ENCODE measurements at places on chromosomes 11 and 22. TPM values are rescaled to one million over a fixed set of nuclear protein-coding genes. Genes with fewer than 3 reads are reported as not detected.

- H3K4me1 ChIP-seq, result peaks cover 40% of the 10 kb centered on the region
- no peak overlapping the region for H3K4me3 ChIP-seq
- H3K27me3 ChIP-seq, result no peaks in the 10 kb centered on the region
- no peak overlapping the region for H3K27ac ChIP-seq
Measured at GRCh38 chr22:37498289-37498909, 12.2 kb upstream of the MFNG start.

The DEPDC7 gene
- total RNA-seq, result 14.8 TPM

The OR5L1 gene
- total RNA-seq, result not detected

DNA sequence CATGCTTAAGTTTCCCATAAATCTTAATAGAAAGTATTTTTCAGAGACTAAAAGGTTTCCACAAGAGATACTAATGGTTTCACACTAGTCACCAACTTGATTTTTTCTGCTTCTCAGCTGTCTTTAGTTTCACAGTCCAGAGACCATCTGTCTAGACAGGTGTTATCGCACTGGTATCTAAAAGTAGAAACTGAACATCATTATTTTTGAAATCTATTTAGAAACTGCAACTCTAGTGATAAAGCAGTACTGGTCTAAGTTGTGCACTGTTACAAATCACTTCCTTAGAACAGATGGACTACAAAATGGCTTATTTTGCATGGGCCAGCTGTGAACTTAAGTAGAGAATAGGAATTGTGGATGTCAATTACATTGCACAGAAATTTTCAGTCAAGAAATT lies 78.0 kb downstream of the CNTN5 start:
- H3K4me1 ChIP-seq, result no peaks in the 10 kb centered on the region
- H3K36me3 ChIP-seq, result no peaks in the 10 kb centered on the region
- H3K27ac ChIP-seq, result no peak overlapping the region
- H3K27me3 ChIP-seq, result no peaks in the 10 kb centered on the region
- DNase-seq, result no peak

The ACR gene
- total RNA-seq, result not detected

GRCh38 chr11:26993965-26994457 lies at the start of gene FIBIN:
TSS of gene FIBIN (plus strand) at chr11:26994112. CDS start at chr11:26994527, 415 bp downstream.
- H3K36me3 ChIP-seq, result 0 out of 2 replicates have a peak, but pooled peaks cover 10% of the 10 kb centered on the region
- no peaks in the 10 kb centered on the region for H3K27me3 ChIP-seq
- H3K4me3 ChIP-seq, result peak within 1 kb of the TSS; percentile 95
- H3K4me1 ChIP-seq, result peaks cover 62% of the 10 kb centered on the region

The YPEL4 gene
- total RNA-seq, result 0.33 TPM

DNA sequence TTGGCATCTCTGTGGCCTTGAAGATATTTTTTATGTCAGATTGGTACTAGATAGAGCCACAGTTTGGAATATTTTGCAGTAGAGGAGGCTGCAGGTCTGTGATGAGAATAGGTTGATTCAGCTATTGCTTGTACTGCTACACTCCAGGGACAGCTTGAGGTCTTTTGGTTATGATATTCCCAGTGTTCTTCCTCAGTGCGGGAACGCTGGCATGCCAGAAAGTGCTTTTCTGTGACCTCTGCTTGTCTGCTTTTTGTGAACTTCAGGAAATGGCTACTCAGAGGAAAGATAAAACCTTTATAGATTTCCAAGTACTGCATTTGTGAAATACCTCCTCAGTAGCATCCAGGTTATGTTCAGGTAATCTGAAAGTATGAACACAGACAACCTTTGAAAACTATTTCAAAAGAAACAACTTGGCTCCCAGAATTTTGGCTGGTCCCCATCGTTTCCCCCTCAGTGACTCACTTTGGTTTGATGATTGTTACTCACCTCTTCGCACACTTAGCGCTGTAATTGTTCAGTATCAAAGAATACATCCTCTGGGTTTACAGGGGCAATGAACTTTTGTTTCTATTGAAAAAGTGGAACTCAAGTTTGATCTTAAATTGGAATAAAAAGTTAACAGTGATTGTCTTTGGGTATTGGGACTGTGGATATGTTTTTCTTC lies 191.4 kb downstream of the HIPK3 start:
- H3K36me3 ChIP-seq, result peaks cover 6% of the 10 kb centered on the region
- H3K27ac ChIP-seq, result peak overlapping the region; percentile 61
- peaks cover 2% of the 10 kb centered on the region for H3K27me3 ChIP-seq
- peaks cover 99% of the 10 kb centered on the region for H3K4me1 ChIP-seq
- peak; percentile 26 for DNase-seq

Measured in HFFc6 (cell line).